ENCODE measurements at places on chromosomes 11 and 22.
A peak's percentile ranks its signal among the peaks of the same experiment; 100 is the strongest.

DNA sequence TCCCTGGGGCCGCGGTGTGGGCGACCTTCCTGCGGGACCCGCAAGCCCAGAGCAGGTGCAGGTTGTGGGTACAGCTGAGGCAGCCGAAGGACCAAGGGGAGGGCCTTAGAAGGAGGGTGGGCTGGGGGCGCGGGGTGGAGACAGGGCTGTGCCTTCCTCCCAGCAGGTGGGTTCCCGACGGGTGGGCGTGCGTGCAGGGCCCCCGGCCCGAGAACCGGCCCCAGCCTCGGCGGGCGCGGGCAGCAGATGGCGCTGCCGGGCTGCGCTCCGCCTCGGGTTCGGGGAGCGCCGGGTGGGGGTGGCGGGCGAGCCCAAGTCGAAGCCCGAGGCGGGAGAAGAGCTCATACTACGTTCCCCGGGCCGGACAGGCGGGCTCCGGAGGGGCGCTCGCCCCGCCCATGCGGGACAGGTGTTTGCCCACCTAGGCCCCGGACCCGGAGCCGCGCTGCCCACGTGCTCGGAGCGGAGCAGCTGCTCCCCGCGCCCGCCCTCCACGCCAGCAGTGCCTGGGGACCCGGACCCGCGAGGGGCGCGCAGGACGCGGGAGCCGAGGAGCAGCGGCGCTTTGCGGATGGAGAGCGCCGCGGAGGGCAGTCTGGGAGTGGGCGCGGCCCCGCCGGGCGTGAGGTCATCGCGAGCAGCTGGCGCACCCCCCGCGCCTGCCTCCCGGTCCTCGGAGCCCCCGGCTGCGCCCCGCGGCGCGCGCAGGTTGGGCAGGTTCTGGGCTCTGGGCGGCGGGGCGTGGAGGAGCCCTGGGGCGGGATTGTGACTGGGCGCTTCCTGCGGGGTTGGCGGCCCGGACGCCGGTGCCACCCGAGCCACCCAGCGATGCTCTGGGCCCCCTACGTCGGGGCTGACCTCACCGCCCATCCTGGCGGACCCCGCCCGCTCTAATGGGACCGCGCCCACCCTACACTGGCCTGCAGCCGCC lies 25.3 kb downstream of the DUSP8 start:
- peak; percentile 37 for DNase-seq

GRCh38 chr11:123654566-123655081 lies at the start of gene SCN3B:
Gene SCN3B (minus strand): TSS chr11:123654624. CDS start chr11:123653801, 823 bp downstream.
- no peak for DNase-seq

GRCh38 chr11:32962016-32962415 lies 53.7 kb upstream of the DEPDC7 start:
- DNase-seq, result no peak

DNA sequence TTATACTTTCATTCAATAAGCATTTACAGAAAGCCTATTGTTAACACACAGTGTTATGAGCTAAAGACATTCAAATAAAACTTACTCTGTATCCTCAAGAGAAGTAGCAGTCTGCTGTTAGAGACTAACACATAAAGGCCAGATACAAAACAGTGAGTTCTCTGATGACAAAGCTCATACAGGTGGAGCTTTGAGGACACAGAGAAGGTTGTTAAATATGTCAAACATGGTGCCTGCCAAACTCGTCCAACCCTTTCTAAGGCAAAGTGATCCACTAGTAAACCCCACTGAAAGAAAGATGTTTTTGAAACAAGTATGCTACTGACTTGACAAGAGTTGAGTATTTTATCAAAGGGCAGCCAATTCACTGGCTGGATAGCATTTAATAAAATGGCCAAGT lies 70.1 kb downstream of the C2CD3 start:
- no peak for DNase-seq

GRCh38 chr22:20940186-20940651 lies 23.0 kb downstream of the CRKL start:
- DNase-seq, result no peak

GRCh38 chr11:76566811-76567210 lies 103.7 kb downstream of the LRRC32 start:
- DNase-seq, result no peak

DNA sequence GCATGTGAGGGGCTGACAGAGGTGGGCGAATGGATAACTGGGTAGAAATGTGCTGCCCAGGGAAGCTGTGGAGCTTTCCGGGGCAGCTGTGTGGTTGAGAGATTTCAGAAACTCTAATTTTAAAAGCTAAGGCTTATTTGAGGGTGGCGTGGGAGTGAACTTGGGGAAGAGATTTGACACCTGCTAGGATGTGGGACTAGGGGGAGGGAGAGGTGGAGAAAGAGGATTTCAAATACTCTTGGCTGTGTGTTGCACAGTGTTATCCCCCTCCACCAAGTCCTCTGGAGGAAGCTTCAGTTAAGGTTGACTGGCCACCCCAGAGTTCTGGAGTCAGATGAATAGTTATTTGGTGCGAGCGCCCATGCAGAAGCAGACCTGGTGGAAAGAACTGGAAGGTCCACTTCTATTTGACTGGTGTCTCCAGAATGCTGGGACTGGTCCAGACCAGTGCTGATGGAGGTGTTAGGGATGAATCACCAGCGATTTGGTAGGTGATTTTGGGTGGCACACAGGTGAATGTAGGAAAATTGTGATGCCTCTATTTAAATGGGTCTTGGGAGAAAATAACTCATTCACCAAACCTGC lies 72.8 kb upstream of the ALX4 start:
- no peak for DNase-seq

GRCh38 chr22:26489447-26490036 lies 5.9 kb downstream of the SRRD start:
- no peak for DNase-seq

- DNase-seq, result no peak
Measured at GRCh38 chr22:40450616-40451015, 80.2 kb downstream of the SGSM3 start.

DNA sequence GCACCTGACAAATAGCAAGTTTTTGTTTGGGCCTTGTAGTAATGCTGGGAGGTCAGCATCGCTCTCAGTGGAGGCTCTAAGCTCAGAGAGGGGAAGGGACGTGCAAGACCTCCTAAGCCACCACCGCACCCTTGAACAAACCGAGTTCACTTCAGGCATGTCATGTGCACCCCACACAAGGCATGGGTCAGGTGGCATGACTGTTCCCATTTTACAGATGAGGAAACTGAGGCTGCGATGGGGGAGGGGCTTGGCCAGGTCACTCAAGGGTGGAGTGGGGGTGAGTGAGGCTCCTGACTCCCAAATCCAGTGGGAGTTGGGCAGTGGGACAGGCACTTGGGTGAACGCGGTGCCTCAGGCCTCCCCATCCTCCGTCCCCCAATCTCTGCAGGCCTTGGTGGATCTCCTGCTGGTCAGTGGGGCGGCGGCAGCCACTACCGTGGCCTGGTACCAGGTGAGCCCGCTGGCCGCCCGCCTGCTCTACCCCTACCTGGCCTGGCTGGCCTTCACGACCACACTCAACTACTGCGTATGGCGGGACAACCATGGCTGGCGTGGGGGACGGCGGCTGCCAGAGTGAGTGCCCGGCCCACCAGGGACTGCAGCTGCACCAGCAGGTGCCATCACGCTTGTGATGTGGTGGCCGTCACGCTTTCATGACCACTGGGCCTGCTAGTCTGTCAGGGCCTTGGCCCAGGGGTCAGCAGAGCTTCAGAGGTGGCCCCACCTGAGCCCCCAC lies 11.2 kb downstream of the TSPO start:
- DNase-seq, result no peak

- DNase-seq, result no peak
Measured at GRCh38 chr11:71442123-71442522, 6.1 kb downstream of the DHCR7 start.

DNA sequence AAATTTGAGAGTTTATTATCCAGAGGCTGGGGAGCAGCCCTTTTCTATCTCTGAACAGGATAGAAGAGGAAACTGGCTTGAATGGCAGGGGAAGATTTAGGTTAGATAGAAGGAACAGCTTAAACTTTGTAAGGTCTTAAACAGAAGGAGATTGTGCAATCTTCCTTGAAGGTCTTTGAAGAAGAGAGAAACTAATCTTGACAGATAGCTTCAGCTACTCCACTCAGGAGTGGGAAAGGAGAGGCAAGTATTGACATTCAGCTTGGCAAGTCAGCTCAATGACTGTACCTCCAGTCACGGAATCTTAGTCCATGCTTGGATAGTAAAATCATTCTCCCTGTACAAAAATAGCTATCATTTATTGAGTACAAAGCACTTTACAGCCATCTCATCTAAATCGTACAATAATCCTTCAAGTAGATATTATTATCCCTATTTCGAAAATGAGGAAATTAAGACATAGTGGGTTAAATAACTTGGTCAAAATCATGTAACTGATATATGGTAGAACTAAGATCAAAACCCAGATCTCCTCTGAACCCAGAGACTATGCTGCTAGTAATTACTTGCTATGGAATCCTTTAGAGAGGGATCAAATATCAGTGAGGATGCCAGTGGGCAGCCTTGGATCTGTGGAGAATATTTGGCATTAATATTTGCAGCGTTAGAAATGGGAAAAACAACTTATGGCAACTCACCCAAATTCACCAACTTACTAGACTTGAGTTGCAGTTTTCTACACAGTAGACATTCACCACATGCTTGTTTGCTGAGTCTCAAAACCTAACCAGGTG lies 14.6 kb downstream of the C11orf97 start:
- DNase-seq, result no peak

DNA sequence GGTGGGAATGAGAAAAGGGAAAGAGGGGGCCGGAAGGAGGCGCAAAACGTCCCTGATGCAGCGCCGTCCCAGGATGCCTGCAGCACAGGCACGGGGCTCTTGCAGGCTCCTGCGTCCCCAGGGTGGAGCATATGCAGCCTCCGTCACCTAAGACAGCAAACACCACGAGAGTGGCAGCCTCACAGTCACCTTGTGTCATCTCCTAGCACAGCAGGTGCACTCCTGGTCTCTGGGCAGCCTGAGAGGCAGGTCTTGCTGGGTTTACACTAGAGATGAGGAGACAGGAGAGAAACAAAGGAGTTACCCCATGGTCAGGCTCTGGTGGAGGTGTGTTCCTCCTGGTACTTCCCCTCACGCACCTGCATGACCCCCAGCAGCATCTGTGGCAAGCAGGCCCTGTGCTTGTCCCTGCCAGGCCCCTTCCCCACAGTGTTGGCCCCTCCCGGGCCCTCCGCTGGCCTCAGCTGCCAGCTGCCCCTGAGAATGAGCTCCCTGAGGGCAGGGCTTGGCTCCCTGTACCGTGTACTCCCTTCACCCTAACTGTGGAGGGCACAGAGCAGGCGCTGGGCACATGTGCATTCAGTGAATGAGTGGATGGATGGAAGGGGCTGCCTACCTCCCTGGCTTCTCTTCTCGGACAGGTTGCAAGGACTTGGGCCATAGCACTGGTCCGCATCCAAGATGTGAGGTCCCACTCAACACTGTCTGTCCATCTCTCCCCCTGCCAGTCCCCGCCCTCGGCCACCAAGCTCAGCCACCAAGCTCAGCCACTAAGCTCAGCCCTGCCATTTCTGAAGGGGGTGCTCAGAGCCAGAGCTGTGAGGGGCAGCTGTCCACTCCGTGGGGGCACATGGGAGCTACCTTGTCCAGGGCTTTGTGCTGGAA lies 988.6 kb downstream of the BRD1 start:
- no peak for DNase-seq

- DNase-seq, result no peak
Measured at GRCh38 chr11:129644326-129644725, 171.3 kb upstream of the TMEM45B start.

- DNase-seq, result no peak
Measured at GRCh38 chr22:42022162-42022847, 23.7 kb downstream of the WBP2NL start.

GRCh38 chr11:111367411-111368284 lies 11.4 kb downstream of the POU2AF1 start:
- no peak for DNase-seq

DNA sequence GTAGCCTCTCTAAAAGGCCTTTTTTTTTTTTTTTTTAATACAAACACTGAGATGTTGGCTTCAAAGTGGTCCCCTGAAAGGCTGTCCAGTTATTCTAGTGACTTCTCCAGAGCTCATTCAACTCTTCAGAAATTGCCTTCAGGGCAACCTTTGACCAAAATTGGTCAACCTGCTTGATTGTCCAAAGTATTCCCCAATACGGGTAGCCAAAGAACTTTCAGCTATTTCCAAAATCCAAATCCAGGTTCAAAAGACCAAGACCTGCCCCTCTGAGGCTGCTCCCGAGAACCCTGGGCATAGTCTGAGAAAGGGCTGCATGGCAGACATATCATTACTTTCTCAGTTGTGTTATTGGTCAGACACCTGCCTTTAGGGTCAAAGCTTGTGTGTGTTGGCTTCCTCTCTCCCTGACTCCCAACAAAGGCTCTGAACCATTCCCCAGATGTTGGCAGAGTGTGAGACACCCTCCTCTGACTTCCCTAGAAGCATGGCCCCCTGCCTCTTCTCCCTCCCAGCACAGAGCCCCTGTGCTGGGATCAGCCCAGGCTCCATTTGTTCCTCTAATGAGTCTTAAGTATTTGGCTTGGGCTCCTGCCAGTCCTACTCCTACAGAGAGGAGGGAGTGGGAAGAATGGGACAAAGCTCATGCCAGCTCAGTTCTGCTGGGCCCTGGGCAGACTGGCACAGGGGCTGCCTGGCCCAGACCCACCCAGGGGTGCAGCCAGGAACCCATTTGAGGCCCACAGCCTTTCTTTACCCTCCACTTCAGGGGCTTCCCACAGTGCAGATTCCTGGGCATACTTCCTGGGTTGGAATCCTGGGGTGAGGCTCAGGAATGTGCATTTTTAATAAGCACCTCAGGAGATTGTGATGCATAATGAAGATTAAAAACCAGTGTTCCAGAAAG lies 30.3 kb downstream of the TNKS1BP1 start:
- DNase-seq, result no peak

GRCh38 chr11:69234740-69235710 lies 58.9 kb upstream of the MYEOV start:
- no peak for DNase-seq

DNA sequence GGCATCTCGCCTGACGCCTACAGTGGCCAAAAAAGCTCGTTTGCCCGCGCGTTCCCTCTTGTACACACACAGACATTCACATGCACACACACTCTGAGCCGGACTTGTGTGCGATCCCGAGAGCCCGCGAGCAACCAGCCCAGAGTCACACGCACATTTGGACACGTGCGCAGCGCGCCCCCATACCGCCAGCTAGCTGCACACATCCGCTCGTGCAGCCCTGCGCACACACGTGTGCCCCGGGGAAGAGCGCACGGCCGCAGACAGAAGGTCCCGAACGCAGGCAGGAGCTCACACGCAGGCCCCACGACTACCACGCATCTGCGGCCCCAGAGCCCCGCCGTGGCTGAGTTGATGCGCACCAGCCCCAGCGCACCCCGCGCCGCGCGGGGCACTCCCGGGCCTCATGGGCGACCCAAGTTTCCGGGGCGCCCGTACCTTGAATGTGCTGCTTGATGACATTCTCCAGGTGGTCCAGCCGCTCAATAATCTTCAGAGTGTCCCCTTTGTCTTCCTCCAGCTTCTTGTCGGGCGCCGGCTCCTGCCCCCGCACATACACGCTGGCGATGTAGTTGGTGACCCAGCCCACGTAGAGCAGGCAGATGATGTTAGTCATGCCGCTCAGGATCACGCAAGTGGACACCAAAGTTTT lies 758 bp downstream of the GALNT18 start:
- DNase-seq, result no peak

- no peak for DNase-seq
Measured at GRCh38 chr11:5626196-5626595, 1.4 kb downstream of the TRIM34 start.

- no peak for DNase-seq
Measured at GRCh38 chr11:390175-390574, 3.8 kb upstream of the PKP3 start.

GRCh38 chr11:86069408-86070101 lies 671 bp upstream of the PICALM start:
- DNase-seq, result no peak

- DNase-seq, result no peak
Measured at GRCh38 chr11:108586600-108586999, 7.0 kb downstream of the EXPH5 start.

All from naive thymus-derived CD8-positive, alpha-beta T cell (primary cell).